ENCODE measurements at places on chromosomes 3 and 15.

GRCh38 chr3:141116721-141117120, 65.6 kb downstream of the SPSB4 start:
- DNase-seq: no peak

GRCh38 chr3:56839784-56840715, 38.3 kb upstream of the ARHGEF3 start:
- DNase-seq: no peak

- DNase-seq: no peak
These were observed 192.5 kb downstream of the P3H2 start for GRCh38 chr3:189927975-189928895.

DNA sequence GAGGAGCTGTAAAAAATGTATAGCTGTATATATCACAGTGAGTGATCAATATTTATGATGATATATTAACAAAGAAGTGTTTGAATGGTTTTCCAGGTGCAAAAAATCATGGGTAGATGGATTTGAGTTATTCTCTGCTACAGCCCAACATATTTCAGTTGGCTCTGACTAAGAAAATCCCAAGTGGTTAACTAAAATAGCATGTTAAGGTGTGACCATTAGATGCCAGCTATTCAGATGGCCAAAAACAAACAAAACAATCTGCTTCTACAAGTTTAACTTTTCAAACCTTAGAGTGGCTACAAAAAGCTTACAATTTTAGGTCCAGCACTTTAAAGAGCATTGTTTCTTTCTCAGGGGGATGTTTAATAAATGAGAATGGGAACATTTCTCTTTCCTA, 67.5 kb downstream of the SEMA6D start:
- DNase-seq: no peak

DNA sequence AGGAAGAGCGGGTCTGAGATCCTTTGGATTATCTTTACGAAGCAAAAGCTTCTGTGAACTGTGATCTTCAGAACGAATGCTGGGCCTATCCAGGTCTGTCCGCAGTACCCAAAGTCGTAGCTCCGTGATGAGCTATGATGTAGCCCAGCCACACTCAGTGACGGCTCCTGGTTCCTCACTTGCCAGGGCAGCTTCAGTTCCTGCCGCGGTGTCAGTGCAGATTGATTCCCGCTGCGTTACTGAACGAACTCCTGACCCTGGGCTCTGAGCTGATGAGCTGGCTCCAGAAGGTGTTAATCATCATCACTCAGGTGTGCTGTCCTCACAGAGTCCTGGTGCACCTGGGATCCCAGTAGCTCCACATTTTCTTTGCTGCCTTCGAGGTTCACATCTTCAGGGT, 45.0 kb downstream of the TMEM44 start:
- DNase-seq: no peak

GRCh38 chr15:73387507-73388255, 18.9 kb upstream of the HCN4 start:
- no peak for DNase-seq

- no peak for DNase-seq
These were observed 89.5 kb upstream of the ATP2B2 start for GRCh38 chr3:10594915-10595314.
